Transverse colon (tissue), 4 donors: ENCODE measurements at places on chromosomes 5 and 9. TPM values are rescaled to one million over a fixed set of nuclear protein-coding genes. Genes with fewer than 3 reads are reported as not detected.

MAMDC4 gene
- total RNA-seq: 14.9 TPM

SPATA31D3 gene
- total RNA-seq: not detected

DNA sequence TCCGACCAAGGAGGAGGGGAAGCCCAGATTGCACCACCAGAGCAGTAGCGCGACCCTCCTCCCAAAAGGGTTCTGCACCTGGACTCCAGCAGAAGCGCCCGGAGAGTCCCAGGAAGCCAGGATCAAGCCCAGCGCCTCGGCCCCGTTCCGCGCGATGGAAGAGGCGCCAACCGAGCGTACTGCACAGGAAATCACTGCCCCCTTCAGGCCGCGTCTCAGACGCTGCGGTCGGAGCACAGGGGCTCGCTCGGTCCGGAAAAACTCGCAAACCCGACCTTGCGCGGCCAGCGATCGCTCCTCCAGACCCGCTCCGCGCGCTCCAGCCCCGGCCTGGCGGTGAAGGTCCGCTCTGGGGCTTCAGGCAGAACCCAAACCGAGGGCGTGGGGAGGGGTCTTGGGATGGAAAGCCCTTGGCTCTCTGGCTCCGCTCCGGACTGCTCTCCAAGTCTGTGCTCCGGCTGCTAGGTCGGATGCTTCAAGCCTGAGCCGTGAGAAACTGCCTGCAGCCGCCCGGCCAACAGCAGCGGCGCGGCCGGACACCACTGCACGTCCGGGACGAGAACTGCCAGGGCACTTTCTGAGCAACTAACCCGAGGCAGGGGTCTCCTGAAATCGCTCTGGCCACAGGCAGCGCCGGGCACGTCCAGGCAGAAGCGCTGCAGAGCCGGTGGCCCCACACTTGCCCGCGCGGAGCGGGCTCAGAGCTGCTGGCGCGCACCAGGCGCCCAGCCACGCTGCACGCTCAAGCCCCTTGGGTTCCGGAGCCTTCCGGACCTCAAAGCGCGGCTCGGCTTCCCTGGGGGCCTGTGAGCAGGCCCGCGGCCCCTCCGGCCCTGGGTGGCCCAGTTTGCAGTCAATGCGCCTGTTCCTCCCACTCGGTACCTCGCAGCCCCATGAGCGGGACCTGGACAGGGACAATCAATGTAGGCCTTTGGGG is 1.3 kb downstream of the GABBR2 start:
- no peaks in the 10 kb centered on the region for H3K36me3 ChIP-seq
- no peak for DNase-seq
- no peak overlapping the region for H3K4me3 ChIP-seq
- H3K4me1 ChIP-seq: peaks cover 7% of the 10 kb centered on the region
- peaks cover 96% of the 10 kb centered on the region for H3K27me3 ChIP-seq
- H3K27ac ChIP-seq: no peak overlapping the region

GRCh38 chr5:143583409-143583808 is 179.9 kb upstream of the NR3C1 start:
- H3K4me1 ChIP-seq: no peaks in the 10 kb centered on the region
- DNase-seq: no peak
- H3K27me3 ChIP-seq: no peaks in the 10 kb centered on the region
- no peak overlapping the region for H3K4me3 ChIP-seq
- H3K36me3 ChIP-seq: no peaks in the 10 kb centered on the region
- H3K27ac ChIP-seq: no peak overlapping the region

DNA sequence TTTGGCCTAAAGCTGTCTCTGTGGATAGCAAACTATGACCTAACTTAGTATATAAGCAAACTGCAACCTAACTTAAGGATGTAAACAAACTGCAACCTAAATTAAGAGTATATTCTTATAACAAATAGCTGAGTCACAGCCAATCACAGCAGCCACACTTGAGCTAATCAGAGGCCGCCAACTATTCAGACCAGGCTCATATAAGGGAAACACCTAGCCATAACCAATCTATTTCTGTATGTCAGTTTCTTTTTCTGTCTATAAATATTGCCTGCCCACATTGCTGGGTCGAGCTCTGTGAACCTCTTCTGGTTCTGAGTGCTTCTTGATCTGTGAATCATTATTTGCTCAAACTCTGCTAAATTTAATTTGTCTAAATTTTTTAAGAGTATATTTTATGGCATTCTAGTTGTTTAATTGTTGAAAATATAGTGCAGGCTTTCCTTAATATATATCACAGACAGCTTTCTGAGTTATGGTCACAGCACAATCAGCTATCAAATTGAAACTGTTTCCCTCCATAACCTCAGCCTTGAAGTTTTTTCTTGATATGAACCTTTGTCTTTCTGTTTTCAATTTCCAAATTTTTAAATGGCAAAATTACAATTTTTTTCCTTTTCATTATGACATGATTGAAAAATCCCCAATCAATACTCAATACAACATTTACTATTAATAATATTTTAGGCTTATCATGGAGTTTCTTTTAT is 327.1 kb upstream of the NUDT12 start:
- H3K27ac ChIP-seq: no peak overlapping the region
- DNase-seq: no peak
- H3K4me1 ChIP-seq: no peaks in the 10 kb centered on the region
- no peaks in the 10 kb centered on the region for H3K27me3 ChIP-seq
- no peaks in the 10 kb centered on the region for H3K36me3 ChIP-seq
- H3K4me3 ChIP-seq: no peak overlapping the region

DNA sequence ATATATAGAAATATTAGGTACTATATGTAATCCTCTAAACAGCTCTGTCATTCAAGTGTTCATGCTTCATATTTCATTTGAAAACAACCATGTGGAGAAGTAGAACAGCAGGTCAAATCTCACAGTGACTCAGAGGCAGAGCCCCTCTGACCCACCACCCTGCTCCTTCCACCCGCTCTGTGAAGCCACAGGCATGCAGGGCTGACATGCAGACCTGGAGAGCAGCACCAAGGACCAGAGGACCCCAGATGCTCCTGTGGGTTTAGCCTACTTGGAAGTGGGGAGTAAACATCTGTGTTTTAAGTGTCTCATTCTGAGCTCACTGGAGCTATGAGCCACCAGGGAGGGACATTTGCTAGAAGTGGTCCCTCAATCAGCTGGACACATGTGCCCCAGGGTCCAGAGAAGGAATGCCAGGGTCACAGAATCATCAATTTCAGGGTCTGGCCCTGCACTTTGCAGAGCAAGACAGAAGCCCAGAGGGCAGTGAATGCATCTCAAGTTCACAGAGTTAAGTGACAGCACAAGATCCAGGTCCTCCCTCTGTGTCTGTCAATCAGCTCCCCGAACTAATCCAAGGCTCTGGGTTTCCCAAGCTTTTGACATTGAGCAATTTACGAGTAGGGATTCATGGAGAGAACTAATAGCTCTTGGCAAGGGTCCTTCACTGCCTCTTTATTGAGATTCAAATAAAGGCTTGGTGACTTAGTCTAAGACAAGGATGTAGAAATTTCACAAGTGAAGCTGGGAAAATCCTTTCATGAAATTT is 441.1 kb downstream of the SEMA5A start:
- H3K27me3 ChIP-seq: no peaks in the 10 kb centered on the region
- H3K36me3 ChIP-seq: no peaks in the 10 kb centered on the region
- no peak overlapping the region for H3K27ac ChIP-seq
- no peaks in the 10 kb centered on the region for H3K4me1 ChIP-seq
- no peak overlapping the region for H3K4me3 ChIP-seq

RETREG1 gene
- total RNA-seq: 69.9 TPM

- DNase-seq: no peak
- H3K27me3 ChIP-seq: no peaks in the 10 kb centered on the region
- no peak overlapping the region for H3K27ac ChIP-seq
- H3K4me3 ChIP-seq: no peak overlapping the region
- no peaks in the 10 kb centered on the region for H3K4me1 ChIP-seq
- H3K36me3 ChIP-seq: no peaks in the 10 kb centered on the region
Measured at GRCh38 chr5:53825926-53826325, 265.5 kb downstream of the NDUFS4 start.

DNA sequence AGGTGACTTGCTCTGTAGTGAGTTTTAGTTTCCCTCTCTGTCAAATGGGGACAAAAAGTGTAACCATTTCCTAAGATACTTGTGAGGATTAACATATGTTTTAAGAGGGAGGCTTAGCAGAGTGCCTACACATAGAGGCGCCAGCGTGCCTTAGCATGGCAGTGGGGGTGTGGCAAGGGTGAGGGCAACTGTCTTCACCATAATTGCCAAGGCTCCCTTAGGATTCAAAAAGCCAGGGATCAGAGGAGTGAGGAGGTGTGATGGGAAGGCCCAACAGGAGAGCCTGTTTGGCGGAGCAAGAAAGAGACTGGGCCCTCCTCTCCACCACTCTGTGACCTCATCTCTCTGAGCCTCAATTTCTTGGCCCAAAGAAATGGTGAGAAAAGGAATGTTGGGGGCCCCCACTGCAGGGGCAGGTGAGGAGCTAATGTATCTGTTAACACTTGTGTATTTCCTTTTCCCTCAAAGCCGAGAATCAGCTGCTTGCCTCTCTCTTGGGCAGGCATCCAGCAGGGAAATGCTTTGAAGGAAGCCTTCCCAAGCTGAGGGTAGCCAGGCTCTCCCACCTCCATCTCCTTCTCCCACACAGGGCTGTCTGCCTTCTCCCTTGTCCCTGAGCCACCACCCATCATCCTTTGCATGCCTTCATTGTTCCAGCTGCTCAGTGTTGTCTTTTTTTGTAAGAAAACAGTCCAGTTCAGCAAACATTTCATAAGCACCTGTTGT is 76.0 kb downstream of the DAB2IP start:
- no peak overlapping the region for H3K4me3 ChIP-seq
- DNase-seq: no peak
- H3K36me3 ChIP-seq: no peaks in the 10 kb centered on the region
- H3K27me3 ChIP-seq: no peaks in the 10 kb centered on the region
- peak overlapping the region; percentile 87 for H3K27ac ChIP-seq
- peaks cover 78% of the 10 kb centered on the region for H3K4me1 ChIP-seq

GRCh38 chr5:56725711-56726411 is 89.5 kb upstream of the MAP3K1 start:
- no peaks in the 10 kb centered on the region for H3K36me3 ChIP-seq
- DNase-seq: no peak
- H3K27me3 ChIP-seq: no peaks in the 10 kb centered on the region
- no peak overlapping the region for H3K4me3 ChIP-seq
- H3K4me1 ChIP-seq: no peaks in the 10 kb centered on the region

MTAP gene
- total RNA-seq: 14.3 TPM

DNA sequence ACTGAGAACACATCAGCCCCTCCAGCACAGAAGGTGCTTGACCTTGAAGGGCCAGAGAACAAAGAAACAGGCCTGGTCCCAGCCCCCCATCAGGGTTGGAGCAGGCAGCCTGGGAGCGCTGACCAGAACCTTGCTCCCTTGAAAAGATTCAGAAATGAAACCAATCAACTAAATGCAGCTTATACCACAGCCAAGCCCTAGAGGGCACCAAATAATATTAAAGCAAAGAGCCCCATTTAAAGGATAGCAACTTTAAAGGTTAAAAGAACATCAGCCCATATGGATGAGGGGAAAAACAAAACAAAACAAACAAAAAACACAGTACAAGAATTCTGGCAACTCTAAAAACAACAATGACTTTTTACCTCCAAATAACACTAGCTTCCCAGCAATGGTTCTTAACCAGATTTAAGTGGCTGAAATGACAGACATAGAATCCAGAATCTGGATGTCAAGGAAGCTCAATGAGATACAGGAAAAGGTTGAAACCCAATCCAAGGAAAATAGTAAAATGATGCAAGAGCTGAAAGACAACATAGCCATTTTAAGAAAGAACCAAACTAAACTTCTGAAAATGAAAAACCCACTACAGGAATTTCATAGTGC is 471.9 kb downstream of the MTRR start:
- H3K4me1 ChIP-seq: no peaks in the 10 kb centered on the region
- no peak overlapping the region for H3K27ac ChIP-seq
- no peaks in the 10 kb centered on the region for H3K36me3 ChIP-seq
- no peak overlapping the region for H3K4me3 ChIP-seq
- H3K27me3 ChIP-seq: no peaks in the 10 kb centered on the region
- no peak for DNase-seq

- H3K36me3 ChIP-seq: no peaks in the 10 kb centered on the region
- DNase-seq: no peak
- no peaks in the 10 kb centered on the region for H3K4me1 ChIP-seq
- H3K27me3 ChIP-seq: peaks cover 23% of the 10 kb centered on the region
- peak overlapping the region; percentile 24 for H3K4me3 ChIP-seq
Measured at GRCh38 chr9:36961561-36962325, 72.3 kb downstream of the PAX5 start.

- no peak for DNase-seq
- H3K27ac ChIP-seq: no peak overlapping the region
- no peak overlapping the region for H3K4me3 ChIP-seq
Measured at GRCh38 chr9:116646661-116647514, 40.2 kb upstream of the TRIM32 start.

DNA sequence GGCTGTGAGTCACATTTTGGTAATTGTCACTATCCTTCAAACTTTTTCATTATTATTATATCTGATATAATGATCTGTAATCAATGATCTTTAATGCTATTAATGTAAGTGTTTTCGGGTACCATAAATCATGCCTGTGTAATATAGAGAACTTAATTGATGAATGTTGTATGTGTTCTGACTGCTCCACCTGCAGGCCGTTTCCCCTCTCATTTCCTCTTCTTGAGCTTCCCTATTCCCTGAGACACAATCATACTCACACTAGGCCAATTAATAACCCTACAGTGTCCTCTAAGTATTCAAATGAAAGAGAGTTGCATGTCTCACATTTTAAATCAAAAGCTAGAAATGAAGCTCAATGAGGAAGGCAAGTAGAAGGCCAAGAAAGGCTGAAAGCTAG is 420.9 kb upstream of the SGCD start:
- H3K4me3 ChIP-seq: no peak overlapping the region
- no peak overlapping the region for H3K27ac ChIP-seq
- no peaks in the 10 kb centered on the region for H3K36me3 ChIP-seq
- DNase-seq: no peak
- H3K4me1 ChIP-seq: no peaks in the 10 kb centered on the region

DNA sequence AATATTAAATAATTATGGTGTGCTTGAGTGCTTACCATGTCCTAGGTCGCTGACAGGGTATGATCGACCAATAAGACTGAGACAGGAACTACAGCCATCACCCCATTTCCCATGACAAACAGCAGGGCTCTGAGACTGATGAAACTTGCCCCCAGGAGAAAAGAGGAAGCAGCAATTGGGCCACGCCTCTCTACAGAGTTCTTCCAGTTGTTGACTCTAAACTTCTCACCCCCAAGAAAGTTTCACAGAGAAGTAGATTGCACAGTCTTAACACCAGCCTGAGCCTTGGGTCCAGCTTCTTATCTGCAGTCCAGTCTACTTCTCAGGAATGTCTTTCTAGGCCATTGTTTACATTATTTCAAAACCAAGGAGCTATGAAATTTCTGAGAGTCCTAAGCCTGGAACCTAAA is 182.2 kb upstream of the ANKRD55 start:
- H3K27ac ChIP-seq: peak overlapping the region; percentile 49
- H3K4me3 ChIP-seq: no peak overlapping the region
- H3K36me3 ChIP-seq: no peaks in the 10 kb centered on the region
- H3K4me1 ChIP-seq: peaks cover 3% of the 10 kb centered on the region

GRCh38 chr5:41908374-41909079 is 4.4 kb downstream of the RIMOC1 start:
- no peaks in the 10 kb centered on the region for H3K36me3 ChIP-seq
- peaks cover 9% of the 10 kb centered on the region for H3K4me1 ChIP-seq
- H3K27ac ChIP-seq: no peak overlapping the region
- no peak overlapping the region for H3K4me3 ChIP-seq
- H3K27me3 ChIP-seq: no peaks in the 10 kb centered on the region

FBLL1 gene
- not detected for total RNA-seq
